Effector memory CD4-positive, alpha-beta T cell (primary cell): ENCODE measurements at places on chromosomes 1 and 21.

DNA sequence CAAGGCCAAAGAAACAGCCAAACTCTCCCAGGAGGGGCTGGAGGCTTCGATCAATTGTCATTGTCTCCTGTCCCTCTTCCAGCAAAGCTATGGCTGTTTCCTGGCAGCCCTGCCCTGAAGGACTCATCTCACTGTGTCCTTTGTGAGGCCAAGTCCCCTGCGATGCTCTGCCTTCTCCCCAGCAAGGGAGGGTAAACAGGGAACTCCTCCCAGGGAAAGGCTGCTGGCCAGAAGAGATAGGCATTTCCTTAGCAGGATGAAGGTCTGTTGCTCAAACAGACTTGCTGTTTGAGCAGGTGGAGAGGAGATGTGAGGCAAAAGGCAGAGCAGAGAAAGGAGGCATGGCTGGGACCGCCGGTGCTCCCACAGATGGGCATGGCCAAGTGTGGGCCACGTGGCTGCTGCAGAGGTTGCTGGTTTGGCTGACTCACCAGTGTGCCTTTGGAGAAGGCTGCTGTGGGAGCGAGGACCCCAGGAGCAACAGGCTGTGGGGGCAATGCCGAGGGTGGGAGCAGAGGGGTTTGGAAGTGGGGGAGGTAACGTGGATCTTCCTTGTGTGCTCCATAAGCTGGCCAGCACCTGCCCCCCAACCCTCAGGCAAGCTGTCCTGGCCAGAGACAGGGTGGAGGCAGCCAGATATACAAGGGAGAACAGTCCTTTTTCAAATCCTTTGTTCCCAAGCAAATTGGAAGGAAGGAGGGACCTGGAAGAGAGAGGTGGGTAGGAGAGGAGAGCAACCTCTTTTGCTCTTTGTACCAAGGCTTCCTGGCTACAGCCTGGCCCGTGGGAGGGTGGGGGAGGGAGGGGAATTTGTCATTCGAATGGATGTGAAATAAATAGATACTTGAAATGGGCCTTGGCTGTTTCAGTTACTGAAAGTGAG is 449.8 kb downstream of the SIPA1L2 start:
- no peak for DNase-seq

- DNase-seq: no peak
Observed at GRCh38 chr1:188551176-188551575, 1722.4 kb downstream of the PLA2G4A start.

- no peak for DNase-seq
Observed at GRCh38 chr1:6197746-6198427, 1.5 kb downstream of the RPL22 start.

DNA sequence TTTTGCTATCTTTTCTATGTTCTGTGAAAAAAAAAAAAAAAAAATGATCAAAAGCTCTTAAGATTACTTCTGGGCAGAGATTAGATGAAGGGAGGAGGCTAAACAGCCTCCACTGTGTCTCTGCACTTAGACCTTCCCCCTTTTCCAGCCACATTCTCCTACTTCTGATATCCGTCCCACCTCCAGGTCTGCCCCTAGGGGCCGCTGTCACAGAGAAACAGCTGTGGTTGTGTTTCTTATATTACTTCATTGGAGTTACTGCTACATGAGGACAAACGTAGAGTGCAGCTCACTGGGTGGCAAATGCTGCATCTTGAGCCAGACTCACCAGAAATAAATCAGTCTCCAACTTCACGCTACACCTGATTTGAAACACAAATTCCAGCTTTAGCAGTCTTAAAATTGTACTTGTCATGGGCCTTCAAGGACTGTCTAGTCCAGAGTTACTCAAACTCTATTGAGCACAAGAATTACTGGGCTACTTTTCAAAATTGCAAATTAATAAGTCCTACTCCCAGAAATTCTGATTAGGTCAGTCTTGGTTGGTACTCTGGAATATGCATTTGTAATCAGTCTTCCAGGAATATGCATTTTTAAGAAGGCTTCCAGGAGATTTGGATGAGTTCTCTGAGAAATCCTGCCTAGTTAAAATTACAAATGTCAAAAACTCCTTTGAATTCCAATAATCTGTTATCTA is 125.2 kb upstream of the PTBP2 start:
- no peak for DNase-seq

GRCh38 chr1:192559115-192560006 is 16.2 kb upstream of the RGS1 start:
- no peak for DNase-seq

- DNase-seq: no peak
Observed at GRCh38 chr1:3034728-3035562, 13.7 kb downstream of the ACTRT2 start.

DNA sequence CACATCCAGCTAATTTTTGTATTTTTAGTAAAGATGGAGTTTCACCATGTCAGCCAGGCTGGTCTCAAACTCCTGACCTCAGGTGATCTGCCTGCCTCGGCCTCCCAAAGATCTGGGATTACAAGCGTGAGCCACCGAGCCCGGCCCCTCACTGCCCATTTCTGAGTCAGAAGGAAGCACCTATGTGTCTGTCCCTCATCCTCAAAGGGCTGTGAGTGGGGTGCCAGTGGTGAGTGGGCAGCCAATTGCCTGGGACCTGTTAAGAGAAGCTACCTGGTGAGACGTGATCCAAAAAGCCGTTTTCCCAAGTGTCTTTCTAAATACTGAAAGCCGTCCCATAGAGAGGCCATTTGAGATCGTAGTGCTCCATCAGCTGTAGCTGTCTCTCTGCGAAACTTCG is 27.1 kb upstream of the PDXK start:
- DNase-seq: no peak

DNA sequence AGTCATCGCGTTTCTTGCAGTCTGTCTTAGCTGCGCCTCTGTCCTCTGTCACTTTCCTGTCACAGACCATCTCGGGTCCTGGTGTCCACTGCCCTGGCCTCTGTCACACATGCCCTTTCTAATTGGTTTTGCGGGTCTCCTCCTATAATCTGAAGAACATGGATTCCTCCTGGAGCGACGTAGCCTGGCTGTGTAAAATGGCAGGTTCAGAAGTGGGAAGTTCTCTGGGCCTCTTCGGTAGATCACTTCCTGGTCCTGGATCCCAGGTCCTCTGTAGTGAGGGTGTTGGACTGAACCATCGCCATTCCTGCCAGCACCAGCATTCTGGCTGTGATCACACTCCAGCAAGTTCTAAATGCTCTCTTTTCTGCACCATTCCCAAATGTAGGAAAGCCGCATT is 857 bp downstream of the FAM3B start:
- DNase-seq: no peak

GRCh38 chr1:31297277-31298247 is 730 bp downstream of the ZCCHC17 start:
- DNase-seq: no peak

GRCh38 chr1:221832617-221833016 is 90.7 kb upstream of the DUSP10 start:
- DNase-seq: no peak

GRCh38 chr1:116460783-116461376 is 87.8 kb downstream of the ATP1A1 start:
- no peak for DNase-seq
